ENCODE measurements at places on chromosomes 6 and 20.

DNA sequence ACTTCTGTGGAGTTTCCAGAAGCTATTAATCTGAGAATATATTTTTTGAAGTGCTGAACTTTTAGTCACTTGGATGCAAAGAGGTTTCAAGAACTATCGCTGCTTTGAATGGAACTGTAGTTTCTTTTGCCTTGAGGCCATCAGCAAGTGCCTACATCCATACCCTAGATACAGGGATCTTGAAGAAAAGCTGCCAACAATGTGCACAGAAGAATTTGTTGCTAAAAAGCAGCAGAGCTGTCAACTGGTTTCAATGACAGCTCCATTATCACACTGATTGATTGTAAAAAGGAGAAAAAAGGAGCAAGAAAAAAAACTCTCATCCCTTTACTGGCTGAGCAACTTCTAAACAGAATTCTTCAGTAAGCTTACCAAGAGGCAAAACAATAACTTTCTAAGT is 251.0 kb upstream of the NRSN1 start:
- DNase-seq = no peak

DNA sequence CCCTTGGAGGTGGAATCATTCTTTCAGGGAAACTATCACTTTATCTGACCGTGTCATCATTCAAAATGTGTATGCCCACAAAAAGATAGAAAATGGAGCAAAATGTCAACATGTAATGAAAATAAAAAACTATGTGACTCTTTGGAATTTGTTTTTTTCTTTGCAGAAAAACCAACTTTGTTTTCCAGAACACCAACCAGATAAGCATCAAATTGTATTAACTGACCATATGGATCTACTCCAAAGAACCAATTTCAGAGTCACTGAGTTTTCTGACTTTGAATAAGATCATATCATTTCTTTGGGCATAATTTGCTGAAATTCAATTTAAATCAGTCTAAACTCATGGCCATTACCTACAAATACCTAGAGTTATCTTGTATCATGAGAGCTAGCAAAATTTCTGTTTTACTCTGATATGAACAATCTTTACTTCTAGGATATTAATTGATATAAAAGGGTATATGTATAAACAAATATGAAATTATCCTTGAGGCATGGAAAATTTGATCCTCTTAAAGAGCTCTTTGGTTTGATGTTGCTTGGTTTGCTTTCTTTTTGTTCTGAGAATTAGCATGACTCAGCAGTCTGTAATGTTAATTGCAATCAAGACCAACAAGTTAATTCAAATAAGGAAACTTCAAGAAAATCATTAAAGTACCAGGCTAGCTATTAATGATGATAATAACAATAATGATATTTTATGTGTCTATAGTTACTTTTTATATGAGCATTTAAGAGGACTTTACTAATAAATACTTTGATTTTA is 444.4 kb upstream of the MARCKS start:
- DNase-seq = no peak

- DNase-seq = no peak
Observed at GRCh38 chr6:43077981-43078511, 1.9 kb downstream of the PTK7 start.

GRCh38 chr20:40532103-40532502 is 156.9 kb downstream of the MAFB start:
- DNase-seq = no peak

DNA sequence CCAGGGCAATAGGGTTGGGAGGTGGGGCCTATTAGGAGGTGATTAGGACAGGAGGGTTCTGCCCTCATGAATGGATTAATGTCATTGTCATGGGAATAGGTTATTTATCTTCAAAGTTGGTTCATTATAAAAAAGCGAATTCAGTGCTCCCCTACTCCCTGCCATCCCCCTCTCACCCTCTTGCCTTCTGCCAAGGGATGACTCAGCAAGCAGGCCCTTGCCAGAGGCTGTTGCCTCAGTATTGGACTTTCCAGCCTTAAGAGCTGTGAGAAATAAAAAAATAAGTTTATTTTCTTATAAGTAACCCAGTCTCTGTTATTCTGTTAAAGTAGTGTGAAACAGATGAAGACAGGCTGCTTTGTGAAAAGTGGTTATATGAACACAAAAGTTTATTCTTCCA is 381.1 kb upstream of the ZFP64 start:
- no peak for DNase-seq

DNA sequence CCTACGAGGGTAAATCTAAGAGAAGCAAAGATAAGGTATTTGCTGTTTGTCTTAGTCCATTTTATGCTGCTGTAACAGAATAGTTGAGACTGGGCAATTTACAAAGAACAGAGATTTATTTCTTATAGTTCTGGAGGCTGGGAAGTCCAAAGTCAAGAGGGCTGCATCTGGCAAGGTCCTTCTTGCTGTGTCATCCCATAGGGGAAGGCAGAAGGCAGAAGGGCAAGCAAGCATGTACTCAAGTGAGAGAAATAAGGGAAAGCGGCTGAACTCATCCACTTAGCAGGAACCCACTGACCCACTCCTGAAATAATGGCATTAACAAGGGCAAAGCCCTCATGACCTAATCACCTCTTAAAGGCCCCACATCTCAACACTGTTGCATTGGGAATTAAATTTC is 102.7 kb downstream of the AGPAT4 start:
- DNase-seq = no peak

- no peak for DNase-seq
Observed at GRCh38 chr6:44386364-44386928, 1.1 kb upstream of the CDC5L start.

DNA sequence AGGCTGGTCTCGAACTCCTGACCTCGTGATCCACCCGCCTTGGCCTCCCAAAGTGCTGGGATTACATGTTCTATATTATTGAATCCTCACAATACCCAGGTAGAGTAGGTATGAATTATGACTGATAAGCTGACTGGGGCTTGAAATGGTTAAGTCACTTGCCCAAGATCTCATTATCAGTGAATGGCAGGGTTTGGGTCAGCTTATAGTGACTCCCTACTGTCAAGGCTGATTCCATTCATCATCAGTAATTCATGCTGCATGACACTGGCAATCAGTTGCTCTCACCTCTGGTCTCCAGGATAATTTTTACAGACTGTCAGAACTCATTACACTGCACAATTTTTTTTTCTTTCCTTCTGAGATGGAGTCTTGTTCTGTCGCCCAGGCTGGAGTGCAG is 127.6 kb downstream of the KIF13A start:
- DNase-seq = no peak

DNA sequence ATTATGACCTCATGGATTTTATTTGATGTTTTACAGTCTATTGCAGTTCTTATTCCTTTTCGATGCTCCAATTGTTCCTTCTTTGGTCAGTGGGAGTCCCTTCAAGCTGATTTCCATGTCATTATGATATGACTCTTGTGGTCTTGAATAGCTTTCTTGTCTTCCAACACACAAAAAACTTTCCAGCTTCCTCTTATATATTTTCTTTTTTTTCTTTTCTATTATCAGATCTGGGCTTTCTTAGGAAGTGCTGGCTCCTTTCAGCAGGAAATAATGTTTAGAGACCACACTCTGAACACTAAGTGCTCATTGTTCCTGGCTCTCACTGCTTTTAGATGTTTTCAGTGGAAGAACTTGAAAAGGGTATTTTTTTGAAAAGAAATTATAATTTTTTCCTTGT is 3.1 kb upstream of the SLC17A1 start:
- DNase-seq = no peak

DNA sequence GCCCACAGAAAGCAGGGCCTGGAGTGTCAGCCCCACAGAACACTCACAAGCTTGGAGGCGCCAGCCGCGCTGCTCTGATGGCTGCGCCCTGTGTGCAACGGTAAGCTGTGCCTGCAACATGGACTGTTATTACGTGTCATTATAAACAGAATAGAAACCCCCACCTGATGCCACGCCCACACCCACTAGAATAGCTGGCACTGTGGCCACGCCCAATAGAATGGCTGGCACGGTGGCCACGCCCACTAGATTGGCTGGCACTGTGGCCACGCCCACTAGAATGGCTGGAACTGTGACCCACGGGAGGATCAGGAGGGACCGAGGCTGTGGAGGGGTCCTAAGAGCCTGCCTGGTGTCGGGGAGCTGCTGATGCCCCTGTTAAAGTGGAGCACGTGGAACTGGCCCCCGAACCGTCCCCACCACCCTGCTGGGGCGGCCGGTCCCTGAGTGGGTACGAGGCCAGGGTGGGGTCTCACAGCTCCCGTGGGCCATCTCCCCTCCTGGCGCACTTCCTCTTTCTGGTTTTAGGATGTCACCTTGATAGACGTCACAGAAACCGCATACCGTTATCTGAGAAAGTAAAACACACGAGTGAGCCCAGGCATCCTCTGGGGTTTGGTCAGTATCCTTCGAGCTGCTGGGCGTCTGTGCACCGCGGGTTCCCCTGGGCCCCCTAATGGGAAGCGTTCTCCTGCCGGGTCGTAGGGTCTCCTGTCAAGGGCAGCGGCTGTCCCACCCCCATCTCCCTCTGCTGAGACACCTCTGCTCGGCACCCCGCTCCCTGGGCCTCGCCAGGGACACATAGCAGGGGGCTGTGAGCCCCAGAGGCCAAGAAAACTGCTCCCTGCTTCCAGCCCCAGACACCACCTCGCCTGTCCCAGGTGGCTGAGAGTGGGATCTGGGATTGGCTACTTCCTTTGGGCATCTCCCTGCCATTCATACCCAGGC is 25.4 kb downstream of the SLC17A9 start:
- DNase-seq = no peak

- DNase-seq = no peak
Observed at GRCh38 chr20:34010405-34010931, 16.8 kb downstream of the RALY start.

DNA sequence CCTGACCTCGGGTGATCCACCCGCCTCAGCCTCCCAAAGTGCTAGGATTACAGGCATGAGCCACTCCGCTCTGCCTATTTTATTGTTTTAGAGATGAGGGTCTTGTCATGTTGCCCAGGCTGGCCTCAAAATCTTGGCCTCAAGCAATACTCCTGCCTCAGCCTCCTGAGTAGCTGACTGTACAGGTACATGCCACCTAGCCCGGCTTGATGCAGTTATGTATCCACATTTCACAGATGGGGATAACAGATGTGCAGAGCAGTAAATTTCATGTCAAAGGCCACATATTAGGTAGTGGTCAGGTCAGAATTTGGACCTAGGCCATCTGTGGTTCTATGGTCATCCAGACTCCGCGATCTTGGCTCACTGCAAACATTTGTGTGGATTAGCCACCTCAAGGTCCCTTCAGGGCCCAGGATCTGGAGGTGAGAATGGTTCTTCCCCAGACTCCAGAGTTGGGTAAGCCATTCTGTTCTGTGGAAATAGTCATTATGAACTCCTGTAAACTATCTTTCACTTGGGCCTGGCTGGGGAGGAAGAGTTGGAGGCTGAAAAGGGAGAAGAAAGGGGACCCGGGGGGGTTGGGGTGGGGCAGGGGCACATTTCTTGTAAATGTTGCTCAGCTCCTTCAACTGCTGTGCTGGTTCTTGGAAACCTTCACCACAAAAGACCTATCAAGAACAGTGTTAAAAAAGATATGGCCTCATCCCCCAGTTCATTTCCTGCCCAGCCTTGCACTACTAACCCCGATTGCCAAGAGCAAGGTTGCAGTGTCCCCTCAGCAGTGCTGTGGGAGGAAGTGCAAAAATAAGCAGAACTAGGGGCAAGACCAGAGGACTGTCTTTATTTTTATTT is 13.0 kb downstream of the PIM1 start:
- DNase-seq = no peak

Data from cortex of kidney (tissue), 1 donor.